NCI-H524 (cell line): ENCODE measurements at places on chromosomes 7 and 10.

- no peak for DNase-seq
Observed at GRCh38 chr10:114811862-114812261, 9.7 kb upstream of the FHIP2A start.

DNA sequence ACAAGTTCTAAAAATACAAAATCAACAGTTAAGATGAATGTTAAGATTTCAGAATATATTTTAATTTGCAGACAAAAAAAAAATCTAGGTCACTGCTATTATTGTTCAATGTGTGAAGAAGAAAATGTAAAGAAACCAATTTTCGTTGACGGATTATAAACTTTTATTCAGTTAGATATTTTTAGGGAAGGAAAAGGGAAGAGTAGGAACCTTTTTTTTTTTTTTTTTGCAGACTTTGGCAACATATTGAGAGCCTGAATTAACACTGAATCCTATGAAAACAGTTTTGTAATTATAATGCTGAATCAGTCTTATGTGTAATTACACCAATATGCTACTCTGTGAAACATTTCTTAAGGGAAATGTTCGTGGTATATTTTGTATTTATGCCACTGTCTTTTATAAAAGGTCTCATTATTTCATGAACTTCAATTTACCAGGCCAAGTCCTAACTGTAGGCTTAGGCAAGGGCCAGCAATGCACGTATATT, 106.3 kb downstream of the ST8SIA6 start:
- no peak for DNase-seq

DNA sequence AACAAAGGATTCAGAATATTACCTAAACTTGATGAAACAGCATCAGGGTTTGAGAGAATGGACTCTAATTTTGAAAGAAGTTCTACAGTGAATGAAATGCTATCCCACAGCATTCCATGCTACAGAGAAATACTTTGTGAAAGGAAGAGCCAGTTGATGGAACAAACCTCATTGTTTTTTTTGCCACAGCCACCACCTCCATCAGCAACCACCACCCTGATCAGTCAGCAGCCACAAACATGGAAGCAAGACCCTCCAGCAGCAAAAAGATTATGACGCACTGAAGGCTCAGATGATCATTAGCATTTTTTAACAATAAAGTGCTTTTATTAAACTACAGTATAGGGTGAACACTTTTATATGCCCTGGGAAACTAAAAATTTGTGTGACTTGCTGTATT, 98.7 kb downstream of the LRRC4 start:
- DNase-seq, result no peak

- no peak for DNase-seq
Observed at GRCh38 chr7:107150375-107151073, 18.3 kb upstream of the HBP1 start.

DNA sequence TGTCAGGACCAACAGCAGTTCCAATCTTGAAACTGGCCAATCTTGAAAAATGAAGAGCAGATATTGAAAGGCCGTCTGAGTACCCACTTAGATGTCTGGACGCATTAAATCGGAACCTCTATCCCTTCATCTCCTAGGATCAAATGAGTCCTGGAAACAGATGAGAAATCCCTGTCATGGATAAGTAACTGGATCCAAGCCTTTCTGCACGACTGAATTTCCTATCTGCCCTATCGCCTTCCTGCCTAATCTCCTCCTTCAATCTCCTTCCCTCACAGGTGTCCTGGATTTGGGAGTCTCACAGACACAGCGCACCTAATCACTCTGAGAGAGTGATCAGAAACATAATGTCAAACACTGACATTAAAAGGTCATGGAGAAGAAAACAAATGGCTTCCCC, 245.2 kb upstream of the PRSS58 start:
- no peak for DNase-seq

DNA sequence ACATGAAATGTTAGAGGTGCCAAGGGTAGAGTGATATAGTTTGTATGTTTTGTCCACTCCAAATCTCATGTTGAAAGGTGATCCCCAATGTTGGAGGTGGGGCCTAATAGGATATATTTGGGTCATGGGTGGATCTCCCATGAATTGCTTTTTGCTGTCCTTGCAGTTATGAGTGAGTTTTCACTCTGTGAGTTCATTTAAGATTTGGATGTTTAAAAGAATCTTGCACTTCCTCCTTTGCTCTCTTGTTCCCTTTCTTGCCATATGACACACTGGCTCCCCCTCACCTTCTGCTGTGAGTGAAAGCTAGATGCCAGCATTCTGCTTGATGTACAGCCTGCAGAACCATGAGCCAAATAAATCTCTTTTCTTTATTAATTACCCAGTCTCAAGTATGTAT, 269.2 kb downstream of the ZWINT start:
- no peak for DNase-seq

DNA sequence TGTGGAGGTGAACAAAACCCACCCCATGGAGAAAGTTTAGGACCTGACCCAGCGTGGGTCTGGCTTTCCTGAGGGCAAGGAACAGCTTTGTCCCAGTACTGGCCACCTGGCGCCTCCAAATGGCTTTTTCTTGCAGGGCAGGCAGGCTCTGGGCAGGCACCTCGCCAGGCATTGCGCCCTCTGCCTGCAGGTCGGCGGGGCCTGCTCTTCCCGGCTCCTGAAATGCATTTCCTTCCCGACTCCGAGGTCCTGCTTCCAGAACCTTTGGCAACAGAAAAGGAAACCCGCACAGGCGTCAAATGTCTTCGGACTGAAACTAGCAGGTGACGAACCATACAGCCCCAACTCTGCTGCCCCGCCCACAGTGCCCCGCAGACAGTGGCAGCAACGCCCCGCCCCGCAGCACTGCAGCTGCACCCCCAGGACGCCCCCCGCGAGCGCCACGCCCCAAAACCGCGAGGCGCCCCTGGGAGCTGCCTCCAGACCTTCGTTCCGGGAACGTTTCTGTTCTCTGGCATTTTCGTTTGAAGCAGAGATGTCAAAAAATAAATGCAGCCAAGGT, 65.5 kb downstream of the C10orf143 start:
- peak; percentile 33 for DNase-seq

DNA sequence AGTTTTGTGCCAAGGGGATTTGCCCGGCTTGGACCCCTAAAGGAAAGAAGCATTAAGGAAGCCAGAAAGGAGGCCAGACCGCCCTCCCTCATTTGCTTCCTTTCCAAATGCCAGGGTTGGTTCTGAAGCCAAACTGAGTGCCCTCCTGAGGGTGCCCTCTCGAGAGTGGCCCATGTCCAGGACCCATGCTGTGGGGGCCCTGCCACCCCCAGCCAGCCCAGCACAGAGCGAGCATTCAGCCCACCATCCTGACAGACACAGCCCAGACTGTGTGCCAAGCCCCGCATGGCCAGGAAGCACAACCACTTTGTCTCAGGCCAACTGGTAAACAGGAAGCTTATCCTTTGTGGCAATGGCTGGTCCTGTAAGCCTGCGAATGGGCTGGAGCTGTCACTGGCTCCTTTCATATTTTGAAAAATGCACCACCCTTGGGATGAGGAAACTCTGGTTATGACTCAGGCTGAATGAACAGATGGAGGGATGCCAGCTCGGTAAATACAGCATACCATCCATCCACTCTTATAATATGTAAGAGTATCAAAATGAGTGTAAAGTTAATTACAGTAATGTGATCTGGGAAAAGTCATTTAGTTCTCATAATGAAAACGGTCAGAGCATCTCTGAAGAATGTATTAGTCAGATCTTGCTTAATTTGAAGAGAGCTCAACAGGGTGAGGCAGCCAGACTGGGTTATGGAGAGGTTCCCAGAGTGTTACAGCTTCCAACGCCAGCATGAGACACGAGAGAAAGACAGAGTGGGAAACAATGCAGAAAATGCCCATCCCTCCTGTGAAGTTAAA, 65.0 kb downstream of the STK17A start:
- DNase-seq, result no peak

DNA sequence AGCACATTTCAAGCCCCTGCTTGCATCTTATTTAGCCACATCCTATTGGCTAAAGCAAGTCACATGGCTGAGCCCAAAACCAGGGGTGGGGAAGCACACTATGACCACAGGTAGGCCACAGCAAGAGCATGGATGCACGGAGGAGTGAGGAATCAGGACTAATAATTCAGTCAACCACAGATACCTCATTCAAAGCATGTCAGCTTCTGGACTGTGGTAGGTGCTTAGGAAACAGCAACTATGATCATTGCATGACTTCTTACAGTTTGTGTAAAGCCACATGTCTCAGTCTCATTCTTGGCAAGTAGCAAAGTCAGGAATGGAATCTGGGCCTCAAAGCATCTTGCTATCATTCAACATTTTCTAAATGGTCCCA, 79.0 kb upstream of the EMX2 start:
- DNase-seq, result no peak

DNA sequence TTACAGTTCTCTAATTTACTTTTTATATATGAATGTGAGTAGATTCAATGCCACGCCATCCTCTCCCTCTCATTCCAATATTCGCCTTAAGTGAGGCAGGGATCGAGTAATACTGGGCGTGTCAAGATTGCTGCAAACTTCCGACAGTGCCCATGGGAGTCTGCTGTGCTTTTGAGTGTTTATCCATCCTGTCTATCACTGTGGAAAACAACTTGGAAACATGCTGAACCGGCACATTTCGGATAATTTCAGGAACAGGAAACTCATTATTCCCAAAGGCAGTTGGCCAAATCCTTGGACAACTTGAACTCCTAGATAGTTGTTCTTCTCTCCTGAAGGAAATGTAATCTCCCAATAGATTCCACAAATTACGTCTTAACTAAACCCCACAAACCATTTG, 28.5 kb downstream of the PIP4K2A start:
- DNase-seq, result no peak

GRCh38 chr10:50613726-50614443, 9.9 kb downstream of the SGMS1 start:
- DNase-seq, result no peak

- DNase-seq, result peak; percentile 89
Observed at GRCh38 chr10:121183236-121183635, 332.1 kb downstream of the WDR11 start.

GRCh38 chr10:102764470-102765161, 20.9 kb downstream of the WBP1L start:
- DNase-seq, result no peak

DNA sequence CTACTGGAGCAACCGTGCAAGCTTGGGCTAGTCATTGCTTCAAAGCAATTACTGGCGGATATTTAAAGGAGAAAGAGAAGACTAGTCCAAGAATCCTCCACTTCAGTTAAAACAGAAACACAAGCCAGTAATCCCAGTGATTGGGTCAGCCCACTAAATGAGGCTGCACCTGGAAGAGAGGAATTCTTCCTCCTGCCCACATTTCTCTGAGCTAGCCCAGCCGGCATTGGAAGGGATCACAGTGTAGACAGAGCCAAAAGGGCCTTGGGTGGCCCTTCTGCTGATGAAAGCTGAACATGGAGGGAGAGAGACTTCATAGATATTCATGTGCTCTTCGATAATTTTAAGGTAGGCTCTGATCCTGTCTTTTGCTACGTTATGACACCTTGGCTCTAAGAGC, 228.4 kb downstream of the KIAA1217 start:
- DNase-seq, result no peak

- DNase-seq, result no peak
Observed at GRCh38 chr7:143392875-143393266, 11.7 kb downstream of the ZYX start.

DNA sequence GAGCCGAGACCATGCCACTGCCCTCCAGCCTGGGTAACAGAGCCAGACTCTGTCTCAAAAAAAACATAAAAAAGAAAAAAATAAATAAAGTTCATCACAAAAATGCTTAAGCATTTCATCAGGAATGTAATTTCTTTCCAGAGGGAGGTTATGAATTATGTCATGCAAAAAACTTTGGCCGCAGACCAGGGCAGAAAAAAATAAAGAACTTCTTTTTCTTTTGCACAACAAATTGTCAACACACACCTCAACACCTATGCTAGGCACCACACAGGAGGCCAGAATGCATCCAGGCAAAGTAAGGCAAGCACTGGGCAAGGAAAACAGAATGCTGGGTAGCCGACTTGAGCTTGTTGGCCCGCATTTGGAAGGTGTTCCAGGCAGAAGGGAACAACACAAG, 3.9 kb downstream of the C10orf62 start:
- DNase-seq, result no peak

- peak; percentile 20 for DNase-seq
Observed at GRCh38 chr10:17910125-17910789, 41.5 kb upstream of the SLC39A12 start.

DNA sequence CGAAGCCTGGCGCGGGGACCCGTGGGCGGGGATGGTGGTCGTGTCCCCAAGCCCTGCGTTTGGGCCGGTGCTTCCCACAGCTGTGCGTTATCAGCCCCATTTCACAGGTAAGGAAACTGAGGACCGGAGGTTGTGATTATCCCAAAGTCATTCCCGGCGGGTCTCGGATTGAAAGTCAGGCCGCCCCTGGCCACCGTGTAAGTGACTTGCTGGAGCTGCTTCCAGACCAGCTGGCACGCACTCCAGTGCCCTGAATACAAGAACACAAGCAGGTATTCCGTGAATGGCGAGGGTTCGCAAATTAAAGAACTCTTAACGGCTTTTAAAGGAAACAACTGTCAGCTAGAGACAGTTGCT, 675 bp upstream of the ATE1 start:
- no peak for DNase-seq

DNA sequence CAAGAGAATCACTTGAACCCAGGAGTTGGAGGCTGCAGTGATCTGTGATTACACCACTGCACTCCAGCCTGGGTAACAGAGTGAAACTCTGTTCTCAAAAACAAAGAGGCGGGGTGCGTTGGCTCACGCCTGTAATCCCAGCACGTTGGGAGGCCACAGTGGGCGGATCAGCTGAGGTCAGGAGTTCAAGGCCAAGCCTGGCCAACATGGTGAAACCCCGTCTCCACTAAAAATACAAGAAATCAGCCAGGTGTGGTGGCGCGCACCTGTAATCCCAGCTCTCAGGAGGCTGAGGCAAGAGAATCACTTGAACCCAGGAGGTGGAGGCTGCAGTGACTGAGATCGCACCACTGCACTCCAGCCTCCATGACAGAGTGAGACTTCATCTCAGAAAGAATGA, 42.4 kb upstream of the NCAPG2 start:
- no peak for DNase-seq

GRCh38 chr10:131841131-131841660, 59.6 kb upstream of the PPP2R2D start:
- DNase-seq, result no peak

DNA sequence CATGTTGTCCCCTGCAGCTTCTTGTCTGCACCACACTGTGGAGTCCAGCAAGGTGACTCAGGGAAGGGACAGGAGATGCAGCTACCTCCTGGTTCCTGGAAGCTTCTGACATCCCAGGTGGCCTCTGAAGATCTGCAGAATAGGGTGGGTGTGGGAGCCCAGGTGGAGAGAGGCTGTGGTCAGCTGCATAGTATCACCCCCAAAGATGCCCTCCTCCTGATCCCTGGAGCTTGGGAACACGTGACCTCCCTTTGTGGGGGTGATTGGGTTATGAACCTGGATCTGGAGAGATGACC, 25.4 kb downstream of the CALML3 start:
- DNase-seq, result no peak

- no peak for DNase-seq
Observed at GRCh38 chr7:114722562-114722961, 199.3 kb upstream of the MDFIC start.

DNA sequence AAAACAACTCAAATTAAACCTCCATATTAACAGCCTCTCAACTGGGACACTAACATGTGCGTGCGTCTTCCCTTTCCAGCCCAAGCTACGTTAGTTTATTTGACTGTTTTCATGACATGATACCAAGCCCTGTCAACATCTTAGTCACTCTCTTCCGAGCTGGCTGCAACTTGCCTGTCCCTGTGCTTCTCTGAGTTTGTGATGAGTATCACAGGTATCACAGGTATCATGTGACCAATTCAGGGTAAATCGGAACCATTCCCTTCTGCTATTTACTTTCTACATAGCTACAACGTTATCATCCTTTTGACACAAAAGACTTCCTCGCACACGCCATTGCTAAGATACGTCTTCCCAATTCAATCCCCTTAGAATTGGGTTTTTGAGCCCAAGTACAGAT, 70.2 kb downstream of the CAV1 start:
- DNase-seq, result no peak
